Calu3 (cell line): ENCODE measurements at places on chromosomes 2 and 18. TPM values are rescaled to one million over a fixed set of nuclear protein-coding genes. Genes with fewer than 3 reads are reported as not detected.

Gene KLF11
- total RNA-seq: 6.9 and 10.5 TPM in 2 replicates

Gene LYPD1
- total RNA-seq: 15.8 and 34.3 TPM in 2 replicates

Gene KCNG2
- total RNA-seq: not detected in 2 replicates

Gene FAM124B
- not detected in 2 replicates for total RNA-seq

GRCh38 chr2:88852753-88853402, 161.4 kb downstream of the RPIA start:
- peak; percentile 33 for DNase-seq

DNA sequence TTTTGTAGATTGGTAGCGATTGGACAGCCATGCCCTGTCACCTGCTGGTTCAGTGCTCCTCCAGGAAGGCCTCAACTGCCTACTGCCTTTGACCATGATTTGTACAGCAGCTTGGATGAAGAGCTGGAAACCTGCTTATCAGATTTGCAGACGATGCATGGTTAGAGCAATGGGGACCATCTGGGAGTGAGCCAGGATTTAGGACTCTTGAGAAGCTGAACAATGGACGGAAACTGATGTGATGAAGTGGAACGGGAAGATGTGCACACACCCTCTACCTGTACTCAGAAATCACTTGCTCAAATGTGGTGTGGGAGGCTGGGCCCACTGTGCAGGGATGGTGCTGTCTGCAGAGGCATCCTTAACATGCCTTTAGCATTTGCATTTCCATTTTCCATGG, 57.2 kb downstream of the NCK2 start:
- no peak for DNase-seq

DNA sequence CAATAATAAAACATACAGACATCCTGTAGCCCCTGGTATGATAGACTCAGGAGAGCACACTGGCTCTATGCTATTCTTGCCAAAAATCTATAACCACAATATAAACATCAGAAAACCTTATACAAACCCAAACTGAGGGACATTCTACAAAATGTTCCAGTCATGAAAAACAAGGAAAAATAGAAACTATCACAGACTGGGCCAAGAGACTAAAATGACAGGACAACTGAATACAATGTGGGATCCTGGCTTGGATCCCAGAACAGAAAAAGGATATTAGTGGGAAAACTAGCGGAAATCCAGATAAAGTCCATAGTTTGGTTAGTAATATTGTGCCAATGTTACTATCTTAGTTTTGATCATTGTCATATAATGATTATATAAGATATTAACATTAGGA, 29.6 kb upstream of the EPAS1 start:
- DNase-seq: no peak
